ENCODE measurements at places on chromosomes 3 and 15.

- no peak for DNase-seq
These were observed 404.4 kb upstream of the PROK2 start for GRCh38 chr3:72189339-72189738.

DNA sequence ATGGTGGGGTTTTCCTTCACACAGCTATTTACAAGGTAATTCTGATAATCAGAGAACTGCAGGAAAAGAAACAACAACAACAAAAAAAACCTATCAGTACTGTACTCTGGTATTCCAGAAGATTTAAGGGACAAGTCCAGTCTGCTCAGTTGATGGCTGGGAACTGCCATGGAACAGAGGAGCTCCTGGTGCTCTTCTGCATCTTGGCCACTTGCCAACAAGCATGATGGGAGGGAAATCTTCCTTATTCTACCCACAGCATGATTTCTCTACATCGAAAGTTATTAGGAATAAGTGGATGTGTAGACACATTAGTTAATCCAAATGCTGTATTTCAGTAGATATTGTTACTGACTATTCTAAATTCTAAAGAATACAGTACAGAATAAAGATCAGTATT is 51.7 kb downstream of the RASGRP1 start:
- no peak for DNase-seq

DNA sequence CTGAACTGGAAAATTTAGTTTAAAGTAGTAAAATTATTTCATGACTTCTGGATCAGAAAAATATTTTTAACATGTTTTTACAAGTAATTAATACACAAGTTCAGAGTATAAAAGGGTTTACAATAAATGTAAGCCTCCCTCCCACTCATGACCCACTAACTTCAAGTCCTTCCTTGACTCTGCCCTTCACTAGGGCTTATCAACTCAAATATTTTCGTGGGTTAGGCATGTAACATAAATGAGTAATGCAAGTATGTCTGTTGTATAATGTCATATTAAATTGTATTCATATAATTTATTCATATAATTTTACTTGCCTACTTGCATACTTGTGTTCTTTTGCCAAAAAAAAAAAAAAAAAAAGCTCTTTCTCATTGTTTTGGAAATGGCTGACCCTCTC is 3.4 kb upstream of the OPA1 start:
- DNase-seq: no peak

DNA sequence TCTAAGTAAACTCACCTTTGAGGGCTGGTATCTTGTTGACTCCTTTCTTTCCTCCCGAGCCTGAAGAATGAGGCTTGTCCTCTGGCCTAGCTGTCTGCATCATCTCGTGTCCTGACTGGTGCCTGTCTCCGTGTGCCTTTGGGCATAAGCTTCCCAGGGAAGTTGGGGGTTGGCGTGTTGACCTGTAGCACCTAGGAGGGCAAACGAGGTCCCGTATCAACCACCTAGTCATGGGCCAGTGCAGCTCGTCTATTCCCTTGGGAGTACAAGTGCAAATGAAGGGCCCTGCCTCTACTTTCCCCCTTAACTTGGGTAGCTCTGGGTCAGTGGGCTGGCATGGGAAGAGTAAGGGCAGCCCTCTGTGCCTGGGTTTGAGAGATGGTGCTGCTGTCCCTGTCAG is 8.7 kb downstream of the TEX264 start:
- no peak for DNase-seq

DNA sequence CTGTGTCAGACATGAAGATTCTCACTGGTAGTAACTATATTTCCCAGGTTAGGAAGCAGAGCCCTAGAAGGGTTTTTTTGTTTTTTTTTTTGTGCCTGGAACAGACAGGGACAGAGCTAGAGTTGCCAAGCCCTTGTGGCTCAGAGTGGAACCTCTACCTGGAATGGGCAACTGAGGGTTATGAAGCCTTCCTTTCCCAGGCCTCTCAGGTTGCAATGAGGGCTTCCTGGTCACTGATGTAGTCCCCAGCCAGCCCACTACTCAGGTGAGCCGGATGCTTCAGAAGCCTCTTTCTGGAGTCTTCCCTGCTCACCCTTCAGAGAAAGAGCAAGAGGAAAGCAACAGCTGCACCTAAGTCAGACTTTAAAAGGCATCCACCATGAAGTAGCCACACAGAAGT is 48.8 kb upstream of the MANF start:
- no peak for DNase-seq

GRCh38 chr15:89642106-89642505 is 13.2 kb downstream of the KIF7 start:
- DNase-seq: no peak

DNA sequence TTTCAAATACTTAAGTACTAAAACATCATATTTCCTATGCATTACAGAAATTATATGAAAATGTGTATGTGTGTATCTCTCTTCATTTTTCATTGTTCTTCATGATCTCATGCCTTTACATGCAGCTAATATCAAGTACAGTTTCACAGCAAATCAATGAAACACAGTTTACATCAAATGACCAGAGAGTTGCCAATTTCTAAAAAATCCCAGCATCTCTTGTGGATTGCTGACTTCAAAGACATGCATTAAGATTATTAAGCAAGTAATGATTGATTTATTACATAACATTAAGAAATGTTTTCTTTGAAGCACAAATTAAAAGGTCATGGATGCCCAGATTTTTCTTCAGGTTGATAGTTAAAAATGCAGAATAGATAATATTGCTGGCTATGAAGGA is 31.0 kb upstream of the TAFA4 start:
- no peak for DNase-seq

- DNase-seq: no peak
These were observed 31.7 kb upstream of the SUCLG2 start for GRCh38 chr3:67686069-67686468.

DNA sequence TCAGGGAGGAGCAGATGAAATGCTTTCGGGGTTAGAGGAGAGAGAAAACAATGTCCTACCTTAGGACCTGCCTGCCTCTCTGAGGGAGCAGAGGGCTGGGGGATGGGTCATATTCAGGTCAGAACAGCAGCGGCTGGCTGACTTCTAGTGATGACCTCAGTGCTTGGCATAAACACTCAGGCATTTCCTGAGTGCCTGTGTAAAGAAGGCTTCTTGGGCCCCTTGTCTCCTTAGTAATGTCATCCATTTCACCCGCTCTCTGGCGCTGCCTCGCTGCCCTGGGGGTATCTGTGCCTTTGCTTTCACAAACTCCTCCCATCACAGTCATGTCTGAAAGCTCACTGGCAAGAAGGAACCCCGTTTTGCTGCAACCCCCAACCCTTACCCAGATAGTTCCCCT is 82.9 kb upstream of the GSK3B start:
- DNase-seq: no peak

GRCh38 chr15:100170291-100171210 is 171.2 kb downstream of the ADAMTS17 start:
- no peak for DNase-seq

DNA sequence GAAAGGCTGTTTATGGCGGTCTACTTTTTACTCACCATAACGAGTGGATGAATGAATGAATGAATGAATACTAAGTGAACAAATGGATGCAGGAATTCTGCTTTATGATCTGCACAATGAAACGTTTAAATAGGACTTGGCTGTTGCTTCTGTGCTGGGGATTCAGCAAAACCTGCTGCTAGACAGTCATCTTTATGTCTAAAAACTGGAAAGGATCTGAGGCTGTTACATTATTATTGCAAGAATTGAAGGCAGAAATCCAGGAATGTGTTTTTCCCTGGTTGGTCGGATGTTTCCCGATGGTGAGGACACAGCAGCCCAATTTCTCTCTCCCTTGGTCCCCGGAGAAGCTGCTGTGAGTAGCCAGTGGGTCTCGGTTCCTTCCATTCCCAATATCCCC is 94.2 kb downstream of the GABRG3 start:
- DNase-seq: no peak

GRCh38 chr15:66071921-66072295 is 181.6 kb downstream of the MEGF11 start:
- no peak for DNase-seq

- DNase-seq: no peak
These were observed 1.3 kb upstream of the THBS1 start for GRCh38 chr15:39579487-39580116.

GRCh38 chr3:183285828-183286457 is 32.9 kb downstream of the B3GNT5 start:
- DNase-seq: peak; percentile 83

DNA sequence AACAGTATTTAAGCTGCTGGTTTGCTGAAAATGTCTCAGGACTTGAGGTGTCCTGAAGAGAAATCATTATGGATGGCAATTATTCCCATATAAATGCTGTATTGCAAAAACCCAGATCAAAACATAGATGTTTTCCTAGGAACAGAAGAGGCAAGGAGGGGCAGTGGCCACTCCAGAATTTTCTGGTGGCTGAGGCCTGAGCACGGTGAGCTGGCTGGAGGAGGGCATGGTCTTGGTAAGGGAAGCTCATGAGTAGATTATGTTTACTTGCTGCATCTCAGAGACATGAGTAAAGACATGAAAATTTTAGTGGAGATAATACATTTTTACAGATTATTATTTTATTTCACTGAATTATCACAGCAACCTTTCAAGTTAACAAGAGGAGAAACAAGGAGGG is 31.1 kb downstream of the PGPEP1L start:
- no peak for DNase-seq

DNA sequence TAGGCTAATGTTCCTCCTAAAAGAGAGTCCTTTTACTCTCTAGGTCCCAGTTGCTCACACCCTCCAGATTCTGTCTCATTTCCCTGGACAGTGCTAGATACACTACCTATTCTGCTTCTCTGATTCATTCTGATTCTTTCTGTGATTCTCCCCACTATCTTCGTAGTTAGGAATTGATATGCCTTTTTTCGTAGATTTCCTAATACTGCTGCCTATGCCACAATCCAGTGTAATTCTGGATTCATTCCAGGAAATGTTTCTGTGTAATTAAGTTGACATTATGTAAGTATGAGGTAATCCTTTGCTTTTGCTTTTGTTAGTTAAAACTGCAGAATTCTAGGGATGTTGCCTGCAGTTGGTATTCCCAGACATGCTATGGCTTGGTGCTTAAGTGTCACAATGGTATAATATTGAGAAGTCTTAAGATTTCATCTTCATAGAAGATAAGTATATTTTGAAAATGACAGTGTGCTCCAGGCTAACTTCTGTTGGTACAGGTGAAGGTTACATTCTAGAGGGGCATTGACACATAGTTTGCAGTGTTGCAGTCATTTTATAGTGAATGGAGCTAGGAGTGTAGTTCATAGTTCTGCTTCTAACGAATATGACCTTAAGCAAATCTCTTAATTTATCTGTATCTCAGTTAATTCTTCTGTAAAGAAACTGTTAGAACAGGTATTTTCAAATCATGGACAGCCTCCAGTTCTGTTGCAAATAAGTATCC is 54.3 kb downstream of the RIOX2 start:
- no peak for DNase-seq

DNA sequence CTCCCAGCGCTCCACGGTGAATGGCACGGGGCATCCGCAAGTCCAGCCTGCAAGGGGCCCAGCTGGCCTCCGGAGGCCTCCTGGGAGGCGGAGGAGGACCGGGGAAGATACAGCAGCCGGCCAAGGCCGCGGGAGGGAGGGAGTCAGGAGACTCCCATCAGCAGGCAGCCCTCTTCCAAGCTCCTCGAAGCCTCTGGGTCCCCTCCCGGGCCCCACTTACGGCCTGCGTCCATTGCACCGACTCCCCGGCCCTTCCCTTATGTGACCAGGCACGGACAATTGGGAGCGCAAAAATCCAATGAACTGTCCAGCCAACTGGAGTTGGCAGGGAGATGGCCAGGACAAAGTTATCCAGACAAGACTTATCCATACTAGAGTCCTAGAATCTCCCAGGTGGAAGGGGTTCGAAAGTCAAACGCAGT is 668 bp downstream of the MFGE8 start:
- DNase-seq: no peak

DNA sequence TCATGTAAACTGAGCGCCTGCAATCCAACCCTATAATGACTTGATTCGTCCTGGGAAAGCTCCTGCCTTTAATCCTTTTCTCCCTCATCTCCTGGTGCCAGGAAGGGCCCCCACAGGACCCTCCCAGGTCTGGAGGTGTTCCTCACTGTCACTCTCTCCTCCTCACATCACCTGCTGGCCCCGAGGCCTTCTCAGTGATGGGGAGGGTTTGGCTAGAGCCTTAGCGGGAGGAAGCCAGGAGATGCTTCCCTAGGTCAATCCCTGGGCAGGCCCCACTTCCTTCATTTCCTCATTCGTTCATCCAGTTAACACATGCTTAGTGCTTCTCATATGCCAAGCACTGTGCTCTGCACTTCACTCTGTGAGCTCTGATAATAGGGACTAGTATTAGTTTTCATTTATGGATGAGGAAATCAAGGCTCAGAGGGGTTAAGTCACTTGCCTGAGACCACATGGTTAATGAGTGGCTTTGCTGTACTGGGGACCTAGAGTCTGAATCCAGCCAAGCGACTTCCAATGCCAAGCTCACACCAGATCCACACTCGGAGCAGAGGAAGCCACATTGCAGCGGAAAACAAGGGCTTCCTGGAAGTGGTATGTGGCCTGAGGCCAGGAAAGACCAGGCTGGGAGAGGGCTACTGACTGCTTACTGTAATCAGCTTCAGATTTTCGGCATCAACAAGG is 50.3 kb upstream of the CHRNB4 start:
- DNase-seq: no peak

GRCh38 chr3:147404000-147404799 is 2.1 kb downstream of the ZIC4 start:
- no peak for DNase-seq

DNA sequence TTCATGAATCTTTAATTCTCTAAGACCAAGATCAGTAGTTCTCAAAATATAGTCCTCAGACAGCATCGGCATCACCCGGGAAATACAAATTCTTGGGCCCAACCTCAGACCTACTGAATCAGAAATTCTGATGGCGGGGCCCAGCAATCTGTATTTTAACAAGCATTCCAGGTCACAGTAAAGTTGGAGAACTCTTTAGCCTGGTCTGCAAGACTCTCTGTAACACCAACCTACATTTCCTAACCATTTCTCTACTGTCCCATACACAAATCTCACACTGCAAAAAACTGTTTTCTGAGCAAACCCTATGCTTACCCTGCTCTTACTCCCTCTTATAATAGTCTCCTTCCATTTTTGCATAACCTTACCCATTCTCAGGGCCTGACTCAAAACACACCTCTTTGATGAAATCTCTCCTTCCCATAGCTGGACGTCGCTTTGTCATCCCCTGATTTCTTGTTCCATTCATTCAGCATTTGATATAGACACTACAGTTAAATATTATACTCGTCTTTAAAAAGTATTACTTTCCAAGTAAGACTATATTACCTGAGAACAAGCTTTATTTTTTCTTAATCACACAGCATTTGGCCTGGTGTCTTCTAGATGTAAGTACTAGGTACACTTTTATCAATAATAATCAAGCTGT is 83.3 kb upstream of the MYO5C start:
- no peak for DNase-seq

GRCh38 chr3:133455281-133455680 is 55.4 kb downstream of the BFSP2 start:
- DNase-seq: no peak
